ENCODE measurements at places on chromosomes 7 and 10.

- no peak for DNase-seq
Measured at GRCh38 chr10:43026039-43026973, 50.6 kb upstream of the RET start.

- no peak for DNase-seq
Measured at GRCh38 chr7:84746353-84746752, 440.5 kb downstream of the SEMA3D start.

GRCh38 chr7:30159698-30160143 is 24.9 kb downstream of the MTURN start:
- no peak for DNase-seq

DNA sequence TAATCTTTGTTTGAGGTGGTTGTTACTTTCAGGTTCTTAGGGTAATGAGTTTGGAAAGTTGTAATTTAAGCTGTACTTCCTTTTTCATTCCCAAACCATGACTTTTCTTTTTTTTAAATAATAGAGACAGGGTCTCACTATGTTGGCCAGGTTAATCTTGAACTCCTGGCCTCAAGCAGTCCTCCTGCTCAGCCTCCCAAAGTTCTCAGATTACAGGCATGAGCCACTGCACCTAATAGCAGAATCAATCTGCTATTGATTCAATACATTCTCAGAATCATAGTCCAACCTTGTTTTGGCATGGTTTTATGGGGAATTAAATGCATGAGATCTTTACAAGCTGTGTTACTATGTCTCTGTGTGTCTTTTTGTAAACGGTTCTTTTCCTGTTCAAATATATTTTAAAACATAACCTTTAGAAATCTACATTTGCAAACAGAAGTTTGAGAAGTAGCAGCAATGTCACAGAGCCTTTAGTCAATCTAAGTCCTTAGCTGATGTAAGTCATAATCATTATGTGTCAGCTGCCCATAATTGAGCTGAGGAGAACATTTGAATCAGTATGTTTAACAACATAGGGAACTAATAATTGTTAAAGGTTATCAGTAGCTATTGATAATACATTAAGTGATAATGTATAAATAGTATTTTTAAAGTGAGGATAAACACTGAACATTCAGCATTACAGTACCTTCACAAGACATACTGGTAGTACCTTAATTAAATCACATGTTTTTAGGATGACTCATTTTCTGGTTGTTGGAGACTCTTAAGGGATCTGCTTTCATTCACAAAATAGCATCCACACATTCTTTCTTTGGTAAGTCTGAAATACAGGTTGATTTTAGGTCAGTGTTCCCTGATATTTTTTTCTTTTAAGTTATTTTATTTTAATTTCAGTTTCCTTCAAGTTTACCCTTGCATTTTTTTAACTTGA is 8.8 kb downstream of the INPP5F start:
- DNase-seq: no peak

DNA sequence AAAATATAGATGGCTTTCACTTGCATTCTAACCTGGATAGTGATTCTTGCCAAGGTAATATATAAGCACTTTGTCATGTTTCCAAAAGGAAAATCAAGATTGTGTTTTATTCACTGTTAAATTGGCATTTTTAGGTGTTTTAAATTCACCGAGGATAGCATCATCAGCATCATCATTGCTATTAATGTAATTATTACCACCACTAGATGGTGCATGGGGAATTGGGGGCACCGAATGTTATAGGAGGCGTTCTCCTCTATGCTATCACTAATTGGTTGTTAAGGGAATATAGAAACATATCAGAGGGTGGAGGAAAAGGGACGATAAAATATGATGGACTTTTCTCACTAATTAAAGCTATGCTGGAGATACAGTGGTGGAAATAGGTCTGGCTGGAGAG is 95.5 kb downstream of the CELF2 start:
- no peak for DNase-seq

GRCh38 chr10:103881416-103882284 is 26.3 kb upstream of the SH3PXD2A start:
- DNase-seq: no peak

- DNase-seq: no peak
Measured at GRCh38 chr10:97224483-97225435, 39.0 kb upstream of the SLIT1 start.

DNA sequence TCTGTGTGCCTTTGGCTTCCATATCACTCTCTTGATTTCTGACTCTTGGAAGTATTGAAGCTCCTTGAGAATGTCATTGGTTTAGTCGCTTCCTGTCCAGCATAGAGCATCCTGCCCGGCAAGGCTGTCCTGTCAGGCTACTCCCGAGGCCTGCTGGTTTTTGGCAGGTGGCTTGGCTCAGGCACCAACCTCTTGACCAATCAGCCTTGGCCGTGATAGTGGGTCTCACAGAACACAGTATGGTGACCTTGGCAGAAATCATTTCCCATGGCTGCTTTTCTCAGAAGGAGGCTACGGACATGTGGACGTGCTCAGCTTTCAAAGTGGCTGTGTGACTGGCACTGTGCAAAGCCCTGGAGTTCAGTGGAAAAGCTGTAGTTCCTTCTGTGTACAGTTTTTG is 516.9 kb downstream of the REEP3 start:
- no peak for DNase-seq
